Substantia nigra (tissue), 51 donors: ENCODE measurements at places on chromosomes 16 and 17.

DNA sequence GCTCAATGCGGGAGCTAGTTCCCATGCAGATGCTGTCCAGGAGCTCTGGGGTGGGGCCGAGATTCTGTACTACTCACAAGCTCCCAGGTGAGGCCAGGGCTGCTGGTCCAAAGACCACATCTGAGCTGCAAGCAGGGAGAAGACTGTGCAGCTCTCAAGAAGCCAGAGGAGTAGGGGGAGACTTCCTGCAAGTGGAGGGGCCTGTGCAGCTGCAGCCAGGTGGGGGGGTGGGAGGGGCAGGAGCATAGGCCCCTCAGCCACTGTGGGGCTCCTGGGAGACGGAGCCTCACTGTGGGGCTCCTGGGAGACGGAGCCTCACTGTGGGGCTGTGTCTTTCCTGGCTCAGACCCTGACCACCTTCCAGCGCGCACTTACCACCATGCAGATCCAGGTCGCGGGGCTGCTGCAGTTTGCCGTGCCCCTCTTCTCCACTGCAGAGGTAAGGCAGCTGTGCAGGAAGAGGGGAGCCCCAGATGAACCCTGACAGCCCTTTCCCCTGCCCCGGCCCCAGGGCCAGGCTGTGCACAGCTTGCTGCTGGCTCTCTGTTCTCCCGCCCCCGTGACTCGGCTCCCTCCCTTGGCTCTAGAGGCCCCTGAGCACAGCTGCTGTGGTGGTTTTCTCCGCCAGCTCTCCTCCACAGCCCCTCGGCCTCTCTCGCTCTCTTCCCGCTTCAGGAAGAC lies 24.3 kb upstream of the DNAI2 start:
- DNase-seq: no peak

GRCh38 chr17:48246612-48247011 lies 139.0 kb downstream of the SNX11 start:
- no peak for DNase-seq

DNA sequence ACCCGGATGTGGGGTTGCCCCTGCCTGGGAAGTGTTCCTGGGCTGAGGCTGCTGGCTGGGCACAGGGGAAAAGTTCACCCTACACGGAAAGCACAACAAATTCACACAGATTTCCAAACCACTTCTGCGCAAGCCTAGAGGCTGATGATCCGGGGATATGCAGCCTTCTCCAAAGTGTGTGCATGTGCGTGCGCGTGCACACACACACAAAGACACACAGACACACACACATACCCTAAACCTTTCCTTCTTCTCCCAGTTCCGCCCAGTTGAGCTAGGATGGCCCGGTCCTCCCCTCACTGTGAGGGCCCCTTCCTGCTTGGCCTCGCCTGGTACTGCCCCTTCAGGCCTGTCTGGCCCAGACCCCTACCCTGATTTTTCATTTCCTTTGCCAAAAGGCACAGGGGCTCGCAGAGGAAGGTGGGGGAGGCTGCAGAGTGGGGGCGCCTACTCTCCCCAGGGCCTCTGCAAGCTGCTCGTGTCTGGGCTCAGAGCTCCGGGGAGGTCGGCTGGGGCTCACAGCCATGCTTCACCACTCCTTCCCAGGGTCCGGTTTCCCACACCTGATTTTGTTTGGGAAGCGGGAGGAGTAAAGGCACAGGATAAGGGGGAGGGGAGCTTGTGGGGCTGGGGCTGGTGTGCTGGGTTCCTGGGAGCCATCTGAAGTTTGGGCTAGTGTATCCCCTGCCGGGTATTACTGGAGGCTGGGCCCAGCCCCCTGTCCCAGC lies 144.7 kb downstream of the ENGASE start:
- no peak for DNase-seq

GRCh38 chr17:8745586-8746500 lies 1.2 kb upstream of the CCDC42 start:
- peak; percentile 45 for DNase-seq

- DNase-seq: no peak
Observed at GRCh38 chr16:56087626-56088025, 103.7 kb upstream of the GNAO1 start.

GRCh38 chr16:29148131-29148691 lies 163.4 kb downstream of the LAT start:
- DNase-seq: no peak

DNA sequence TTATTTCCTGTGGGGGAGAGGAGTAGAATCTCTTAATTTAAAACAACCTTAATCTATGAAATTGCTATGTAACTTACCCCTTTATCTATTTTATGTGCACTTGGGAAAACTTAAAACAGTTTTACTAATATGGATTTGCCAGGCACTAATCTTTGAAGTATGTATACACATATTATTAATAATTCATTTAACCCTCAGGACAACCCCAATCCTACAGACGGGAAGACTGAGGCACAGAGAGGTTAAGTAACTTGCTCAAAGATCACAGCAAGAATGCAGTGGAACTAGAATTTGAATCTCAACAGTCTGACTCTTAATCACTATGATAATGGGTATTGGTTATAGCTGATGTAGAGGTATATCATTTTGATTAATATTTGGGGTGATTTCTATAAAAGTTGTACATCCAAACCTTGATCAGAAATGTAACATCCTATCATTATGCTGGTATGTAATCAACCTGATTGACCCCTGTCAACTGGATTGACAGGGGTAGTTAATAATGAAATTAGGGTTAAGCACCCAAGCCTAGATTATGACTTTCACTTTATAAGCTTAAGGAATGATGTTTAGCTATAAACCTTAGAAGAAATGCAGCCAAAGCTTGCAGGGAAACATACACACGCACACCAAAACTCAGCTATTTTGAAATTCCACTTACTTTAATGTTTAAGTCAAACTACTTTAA lies 1.6 kb downstream of the MYO1D start:
- DNase-seq: no peak

GRCh38 chr16:79601092-79601930 lies 774 bp upstream of the MAF start:
- DNase-seq: no peak

- DNase-seq: no peak
Observed at GRCh38 chr17:27354491-27355081, 60.7 kb downstream of the WSB1 start.

DNA sequence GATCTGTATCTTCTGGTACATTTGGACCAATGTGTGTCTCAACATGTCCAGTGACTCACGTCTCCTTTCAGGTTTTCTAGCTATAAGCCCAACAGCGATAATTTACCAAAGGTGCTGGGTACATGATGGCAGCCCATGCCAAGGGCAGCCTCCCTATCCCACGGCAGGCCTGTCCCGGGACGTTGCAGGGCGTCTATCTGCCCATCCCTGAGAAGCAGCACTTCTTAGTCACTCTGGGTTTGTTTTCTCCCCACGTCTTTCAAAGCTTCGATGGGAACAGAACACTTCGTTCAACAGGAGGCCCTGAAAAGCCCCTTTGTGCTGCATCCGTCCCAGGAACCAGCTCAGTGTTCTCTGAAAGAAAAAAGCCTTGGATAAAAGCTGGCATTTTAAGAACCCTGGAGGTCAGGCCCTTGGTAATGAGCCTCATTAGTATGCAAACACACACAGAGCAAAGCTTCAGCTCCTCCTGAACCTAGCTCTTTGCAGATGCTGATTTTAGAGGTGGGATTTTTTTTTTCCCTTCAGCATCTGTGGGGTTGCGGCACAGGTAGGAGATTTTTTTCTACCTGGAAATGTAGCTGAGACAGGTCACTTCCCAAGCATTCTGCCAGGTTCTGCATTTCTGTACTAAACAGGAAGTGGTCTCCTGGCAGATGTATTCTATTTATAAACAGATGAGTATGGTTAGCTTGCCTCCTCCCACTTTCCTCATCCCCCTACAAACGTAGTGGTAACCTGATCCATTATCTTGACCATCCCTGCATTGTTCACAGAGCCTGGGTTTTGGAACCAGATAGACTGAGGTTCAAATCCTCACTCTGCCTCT lies 17.5 kb upstream of the MT4 start:
- peak; percentile 63 for DNase-seq

- no peak for DNase-seq
Observed at GRCh38 chr16:82011199-82011641, at the start of gene SDR42E1. Gene SDR42E1, minus strand, starts transcription at chr16:82011470. Its CDS starts 10,612 bp downstream, at chr16:82000858.
